Cerebellar cortex (tissue), 1 donor: ENCODE measurements at places on chromosomes 1 and 21.
A peak's percentile ranks its signal among the peaks of the same experiment; 100 is the strongest.

- no peak for DNase-seq
Measured at GRCh38 chr1:22143065-22144033, at the start of gene WNT4. TSS of gene WNT4 (minus strand) at chr1:22143097. CDS start at chr1:22142922, 175 bp downstream.

- no peak for DNase-seq
Measured at GRCh38 chr1:160460214-160460642, 59.9 kb downstream of the VANGL2 start.

GRCh38 chr21:46187814-46188213, 3.6 kb upstream of the SPATC1L start:
- no peak for DNase-seq

- no peak for DNase-seq
Measured at GRCh38 chr1:27086628-27087027, 68.3 kb downstream of the SLC9A1 start.

DNA sequence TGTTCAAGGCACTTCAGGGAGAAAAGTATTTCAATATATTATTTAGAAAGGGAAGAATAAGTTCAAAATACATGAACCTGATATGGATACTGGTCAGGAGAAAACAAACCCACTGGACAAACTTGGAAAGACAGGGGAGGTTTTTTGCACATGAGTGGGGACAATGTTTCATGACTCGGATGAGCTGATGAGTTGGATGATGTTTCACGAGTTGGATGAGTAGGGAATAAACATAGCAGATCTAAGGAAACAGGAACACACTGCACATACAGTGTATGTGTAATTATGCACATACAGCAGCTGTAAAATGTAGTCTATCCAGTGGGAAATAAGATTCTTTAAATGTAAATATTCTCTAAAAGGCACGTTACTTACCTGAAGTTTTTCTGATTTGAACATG, 682.9 kb upstream of the ADAMTS5 start:
- DNase-seq: no peak

- no peak for DNase-seq
Measured at GRCh38 chr1:43772978-43773377, 65.6 kb downstream of the ST3GAL3 start.

DNA sequence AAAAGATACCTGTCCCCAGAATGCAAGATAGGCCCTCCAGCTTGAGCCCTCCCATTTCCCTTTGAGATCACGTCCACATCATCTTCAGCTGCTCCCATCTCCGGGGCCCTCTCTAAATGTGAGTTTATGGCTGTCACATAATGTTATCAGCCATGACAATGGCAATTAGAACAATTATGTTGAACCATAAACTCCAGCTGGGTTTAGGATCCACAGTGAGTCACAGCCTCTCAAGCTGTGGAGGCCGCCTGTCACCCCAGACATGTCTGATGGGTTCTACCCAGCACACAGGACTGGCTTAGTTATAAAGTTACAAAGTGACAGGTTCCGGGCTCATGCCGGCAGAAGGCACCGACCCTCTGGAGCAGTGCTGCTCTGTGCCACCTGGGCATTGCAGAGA, 597.3 kb downstream of the PTPRU start:
- no peak for DNase-seq

- no peak for DNase-seq
Measured at GRCh38 chr21:45522986-45523385, 19.3 kb downstream of the SLC19A1 start.

- peak; percentile 96 for DNase-seq
Measured at GRCh38 chr1:205275133-205275532, 46.4 kb downstream of the NUAK2 start.

- peak; percentile 87 for DNase-seq
Measured at GRCh38 chr1:226912587-226913176, 27.4 kb upstream of the COQ8A start.

DNA sequence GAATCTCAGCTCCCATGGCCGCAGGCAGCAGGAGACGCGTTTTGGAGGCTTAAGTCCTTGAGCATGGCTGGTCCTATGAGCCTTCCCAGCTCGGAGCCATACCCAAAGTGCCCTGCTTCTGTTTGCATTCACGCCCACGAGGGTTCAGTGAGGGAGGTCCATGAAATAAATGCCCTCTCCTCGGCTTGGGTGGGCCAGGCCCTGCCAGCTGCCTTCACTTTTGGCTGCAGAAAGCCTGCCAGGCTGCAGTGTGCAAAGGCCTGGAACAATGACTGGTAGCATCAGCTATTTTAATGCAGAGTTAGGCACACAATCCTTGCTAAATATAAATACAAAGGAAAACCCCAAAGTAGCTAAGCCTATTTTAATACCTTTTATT, 49.4 kb downstream of the H3-3A start:
- no peak for DNase-seq

GRCh38 chr1:51847294-51847920, 31.1 kb downstream of the NRDC start:
- no peak for DNase-seq

DNA sequence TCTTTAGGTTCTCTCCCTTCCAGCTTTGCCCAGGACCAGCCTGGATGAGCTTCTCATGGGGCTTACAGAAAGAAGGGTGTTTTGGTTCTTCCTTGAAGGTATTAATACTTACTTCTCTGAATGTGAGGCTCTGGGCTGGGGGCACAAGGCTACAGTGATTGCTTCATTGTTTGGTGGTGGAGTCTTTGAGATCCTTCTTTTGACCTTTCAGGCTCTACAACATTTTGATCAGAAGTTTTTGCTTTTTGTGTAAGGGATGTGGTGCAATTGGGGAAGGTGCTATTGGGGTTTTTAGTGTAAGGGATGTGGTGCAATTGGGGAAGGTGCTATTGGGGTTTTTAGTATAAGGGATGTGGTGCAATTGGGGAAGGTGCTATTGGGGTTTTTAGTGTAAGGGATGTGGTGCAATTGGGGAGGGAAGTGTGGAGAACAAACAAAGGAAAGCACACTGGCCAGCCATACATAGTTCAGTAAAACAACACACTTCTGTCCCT, 103.6 kb upstream of the IVNS1ABP start:
- no peak for DNase-seq

DNA sequence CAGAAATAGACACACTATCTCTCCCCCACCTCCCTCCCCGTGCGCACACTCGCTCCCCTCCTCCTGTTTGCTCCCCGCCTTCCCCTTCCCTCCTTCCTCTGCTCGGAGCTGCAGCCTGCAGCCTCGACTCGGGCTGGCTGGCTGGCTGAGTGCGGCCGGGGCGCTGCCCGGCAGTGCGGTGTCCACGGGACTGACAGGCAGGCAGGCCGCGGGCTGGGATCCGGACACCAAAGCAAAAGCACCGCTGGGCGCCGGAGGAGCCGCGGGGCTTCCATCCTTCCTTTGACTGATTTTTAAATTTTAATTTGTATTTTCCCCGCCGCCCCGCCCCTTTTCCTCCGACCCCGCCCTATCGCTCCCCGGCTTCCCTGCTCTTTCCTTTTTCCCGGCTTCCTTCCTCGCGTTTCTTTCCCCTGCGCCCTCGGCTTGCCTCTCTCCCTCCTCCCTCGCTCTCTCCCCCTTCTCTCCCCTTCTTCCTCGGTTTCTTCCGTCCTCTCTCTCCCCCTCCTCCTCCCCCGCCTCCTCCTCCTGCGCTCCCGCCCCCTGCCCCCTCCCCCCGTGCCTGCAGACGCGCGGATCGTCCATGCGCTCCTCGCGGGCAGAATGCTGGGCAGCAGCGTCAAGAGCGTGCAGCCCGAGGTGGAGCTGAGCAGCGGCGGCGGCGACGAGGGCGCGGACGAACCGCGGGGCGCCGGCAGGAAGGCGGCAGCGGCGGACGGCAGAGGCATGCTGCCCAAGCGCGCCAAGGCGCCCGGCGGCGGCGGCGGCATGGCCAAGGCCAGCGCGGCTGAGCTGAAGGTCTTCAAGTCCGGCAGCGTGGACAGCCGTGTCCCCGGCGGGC, 109.4 kb downstream of the NAV1 start:
- no peak for DNase-seq

DNA sequence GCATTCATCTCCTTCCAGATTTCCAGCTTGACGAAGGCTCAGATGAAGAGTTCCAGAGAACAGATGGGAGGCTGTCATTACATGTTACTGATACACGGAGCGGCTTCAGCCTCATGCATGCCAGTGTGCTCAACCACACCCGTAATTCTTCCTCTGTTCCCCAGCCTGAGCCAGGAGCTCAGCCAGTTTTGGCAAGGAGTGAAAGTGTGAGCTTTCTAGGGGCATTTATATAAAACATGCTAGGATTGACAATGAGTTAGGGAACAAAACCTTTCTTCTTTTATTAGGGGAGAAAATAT, 290.4 kb upstream of the PLXNA2 start:
- DNase-seq: peak; percentile 97

GRCh38 chr1:78348496-78349284, 142.1 kb upstream of the PTGFR start:
- DNase-seq: no peak

DNA sequence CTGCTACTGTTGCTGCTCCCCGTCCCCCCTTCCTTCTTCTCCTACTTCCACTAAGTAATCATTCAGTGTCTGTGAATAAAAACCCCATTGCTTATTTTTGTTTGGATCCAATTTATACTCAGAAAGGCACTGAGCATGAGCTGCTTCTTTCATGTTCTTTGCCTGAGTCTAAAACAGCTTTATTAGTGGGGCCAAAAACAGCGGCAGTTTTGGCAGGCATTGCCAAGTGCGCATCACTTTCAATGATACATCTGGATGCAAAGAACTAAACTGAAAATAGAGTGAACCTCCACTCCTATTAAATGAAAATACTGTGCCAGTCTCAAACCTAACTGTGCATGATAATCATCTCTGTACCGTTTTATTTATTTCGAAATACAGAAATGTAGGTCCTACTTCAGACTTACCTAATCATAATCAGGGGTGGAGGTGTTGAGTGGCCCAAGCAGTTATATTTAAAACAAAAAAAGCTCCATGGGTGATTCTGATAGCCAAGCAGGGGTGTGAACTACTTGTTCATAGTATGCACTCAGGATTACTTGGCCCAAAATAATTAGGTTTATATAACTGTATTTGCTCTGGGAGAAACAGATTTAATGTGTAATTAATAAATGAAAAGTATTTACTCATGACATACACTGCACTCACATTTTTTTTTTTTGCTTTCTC, 48.4 kb downstream of the NEK7 start:
- peak; percentile 4 for DNase-seq

DNA sequence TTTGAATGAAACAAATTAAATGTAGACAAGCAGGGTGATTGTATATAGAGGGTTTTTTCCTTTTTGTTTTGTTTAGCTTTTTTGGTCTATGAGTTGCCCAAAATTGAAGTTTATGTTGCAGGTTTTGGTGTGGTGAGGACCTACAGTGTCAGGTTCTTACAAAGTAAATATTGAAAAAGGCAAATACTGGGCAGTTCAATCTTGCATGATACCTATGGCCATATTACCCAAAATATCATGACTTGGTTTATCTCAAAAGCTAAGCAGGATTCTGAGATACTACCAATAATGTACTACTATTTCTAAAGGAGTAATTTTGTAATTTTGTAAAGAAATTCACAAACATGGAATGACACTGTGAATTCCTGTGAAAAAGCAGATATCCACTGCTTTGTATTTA, 1.8 kb downstream of the DNAJB4 start:
- DNase-seq: peak; percentile 28

- peak; percentile 95 for DNase-seq
Measured at GRCh38 chr1:244050835-244051444, at the start of gene ZBTB18. TSS of gene ZBTB18 (plus strand) at chr1:244051283. CDS start at chr1:244051432, 149 bp downstream.

DNA sequence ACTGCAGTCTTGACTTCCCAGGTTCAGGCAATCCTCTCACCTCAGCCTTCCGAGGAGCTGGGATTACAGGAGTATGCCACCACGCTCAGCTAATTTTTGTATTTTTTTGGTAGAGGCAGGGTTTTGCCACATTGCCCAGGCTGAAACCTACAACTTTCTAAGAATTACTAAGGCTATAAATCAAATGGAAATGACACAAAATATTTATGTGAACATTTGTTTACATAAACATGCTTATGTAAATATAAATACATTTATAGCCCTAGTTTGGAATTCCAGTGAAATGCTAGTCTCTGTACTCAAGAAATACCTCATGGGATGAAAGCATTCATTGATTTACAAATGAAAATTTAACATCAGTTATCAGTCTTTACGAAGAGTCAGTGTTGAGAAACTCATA, 47.8 kb downstream of the NVL start:
- DNase-seq: no peak

GRCh38 chr1:93353286-93353685, 7.6 kb downstream of the DR1 start:
- no peak for DNase-seq

DNA sequence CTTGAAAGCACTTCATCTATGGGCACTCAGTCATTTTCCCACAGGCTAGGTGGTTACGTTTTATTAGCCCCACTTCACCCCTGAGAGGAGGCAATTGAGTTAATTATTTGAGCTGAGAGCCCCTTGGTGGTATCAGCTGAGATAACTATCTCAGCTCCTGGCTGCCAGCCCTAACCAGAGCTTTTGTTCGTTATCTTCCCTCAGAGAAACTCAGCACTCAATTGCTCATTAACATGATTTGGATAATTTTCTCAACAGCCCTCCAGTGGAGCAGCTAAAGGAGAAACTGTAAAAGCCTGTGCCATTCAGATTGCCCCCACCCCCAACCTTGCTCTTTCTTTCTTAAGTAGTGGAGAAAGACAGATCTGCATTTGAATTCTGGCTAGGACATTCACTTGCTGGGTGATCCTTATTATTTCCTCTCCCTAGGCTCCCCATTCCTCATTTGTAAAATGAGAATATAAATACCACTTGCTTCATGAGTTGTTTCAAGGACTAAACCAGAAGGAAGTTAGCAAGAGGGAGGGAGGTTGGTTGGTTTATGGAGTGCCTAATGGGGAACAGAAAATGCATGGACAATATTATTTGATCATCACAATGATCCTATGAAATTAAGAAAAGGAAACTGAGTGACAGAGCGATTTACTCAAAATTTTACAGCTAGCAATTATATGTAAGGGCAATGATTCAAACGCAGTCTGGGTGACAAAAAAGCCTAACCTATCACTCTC, 218.7 kb upstream of the FGGY start:
- no peak for DNase-seq

DNA sequence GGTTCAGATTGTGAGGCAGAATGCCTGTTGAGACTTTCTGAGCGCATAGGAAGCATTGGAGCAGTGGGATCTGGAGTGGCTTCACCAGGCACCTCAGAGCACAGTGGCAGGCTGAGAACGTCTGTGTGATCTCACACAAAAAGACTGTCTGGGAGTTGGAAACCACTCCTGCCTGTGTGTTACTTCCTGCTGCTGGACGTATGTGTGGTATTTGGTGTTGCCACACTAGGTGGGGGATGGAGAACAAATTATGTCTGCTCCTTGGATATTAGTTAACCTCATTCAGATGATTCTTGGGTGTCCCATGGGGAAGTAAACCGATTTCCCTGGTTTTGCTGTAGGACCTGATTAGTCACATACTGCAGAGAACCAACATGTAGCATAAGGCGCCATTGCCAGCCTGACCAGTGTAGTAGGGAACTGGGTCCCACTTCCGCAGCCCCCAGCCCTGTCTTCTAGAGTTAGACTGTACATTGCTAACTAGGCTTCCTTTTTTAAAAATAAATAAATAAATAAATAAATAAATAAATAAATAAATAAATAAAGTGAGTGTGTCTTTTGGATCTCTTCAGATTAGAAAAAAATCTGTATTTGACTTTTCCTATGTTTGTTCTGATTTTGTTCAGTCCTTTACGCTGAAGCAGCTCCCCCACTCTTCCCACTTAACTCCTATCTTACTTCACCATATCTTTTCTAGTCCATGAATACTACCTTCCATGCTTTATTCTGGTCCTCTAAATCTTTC, 26.9 kb downstream of the UCK2 start:
- no peak for DNase-seq

GRCh38 chr1:83822208-83822607, 176.7 kb downstream of the TTLL7 start:
- no peak for DNase-seq

- DNase-seq: peak; percentile 86
Measured at GRCh38 chr1:9867408-9868243, 42.4 kb downstream of the CTNNBIP1 start.

GRCh38 chr21:40641042-40641441, 205.9 kb downstream of the DSCAM start:
- no peak for DNase-seq
